Lower lobe of right lung (tissue), 2 donors: ENCODE measurements at places on chromosomes 13 and 19. TPM values are rescaled to one million over a fixed set of nuclear protein-coding genes. Genes with fewer than 3 reads are reported as not detected.

Gene C19orf18
- total RNA-seq, result 1.0 TPM

Gene NANOS3
- total RNA-seq, result 0.68 TPM

GRCh38 chr13:68995972-68996667 lies 1111.5 kb upstream of the ATXN8OS start:
- H3K36me3 ChIP-seq, result no peaks in the 10 kb centered on the region
- no peaks in the 10 kb centered on the region for H3K27me3 ChIP-seq
- H3K27ac ChIP-seq, result no peak overlapping the region
- DNase-seq, result no peak

GRCh38 chr13:113802761-113803160 lies 43.7 kb downstream of the TMEM255B start:
- no peaks in the 10 kb centered on the region for H3K36me3 ChIP-seq
- no peak overlapping the region for H3K4me3 ChIP-seq
- H3K4me1 ChIP-seq, result peaks cover 10% of the 10 kb centered on the region
- no peak overlapping the region for H3K27ac ChIP-seq
- DNase-seq, result no peak
- H3K27me3 ChIP-seq, result peaks cover 3% of the 10 kb centered on the region

DNA sequence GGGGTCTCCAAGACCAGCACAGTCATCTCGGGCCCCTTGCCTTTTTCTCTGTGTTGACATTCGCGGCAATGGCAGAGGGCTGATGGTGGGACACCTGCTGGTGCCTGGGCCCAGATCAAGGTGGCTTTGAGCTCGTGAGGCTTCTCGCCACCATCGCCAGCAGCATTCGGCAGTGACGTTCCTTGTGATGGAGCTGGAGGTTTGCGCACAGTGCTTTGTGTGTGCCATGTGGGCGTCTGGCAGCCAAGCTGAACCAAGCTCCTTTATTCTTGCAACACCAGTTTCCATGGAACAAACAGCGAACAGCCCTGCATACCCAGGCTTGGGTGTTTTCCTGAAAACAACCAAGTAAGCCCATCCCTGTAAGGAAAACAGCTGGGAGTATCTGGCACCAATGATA lies 9.1 kb upstream of the TMEM255B start:
- no peaks in the 10 kb centered on the region for H3K27me3 ChIP-seq
- DNase-seq, result peak; percentile 31
- no peak overlapping the region for H3K27ac ChIP-seq
- no peaks in the 10 kb centered on the region for H3K36me3 ChIP-seq
- H3K4me3 ChIP-seq, result no peak overlapping the region
